ENCODE measurements at places on chromosomes 3 and 15. TPM values are rescaled to one million over a fixed set of nuclear protein-coding genes. Genes with fewer than 3 reads are reported as not detected.
A peak's percentile ranks its signal among the peaks of the same experiment; 100 is the strongest.

TP53BP1 gene
- 42.5 TPM for polyA plus RNA-seq

DNA sequence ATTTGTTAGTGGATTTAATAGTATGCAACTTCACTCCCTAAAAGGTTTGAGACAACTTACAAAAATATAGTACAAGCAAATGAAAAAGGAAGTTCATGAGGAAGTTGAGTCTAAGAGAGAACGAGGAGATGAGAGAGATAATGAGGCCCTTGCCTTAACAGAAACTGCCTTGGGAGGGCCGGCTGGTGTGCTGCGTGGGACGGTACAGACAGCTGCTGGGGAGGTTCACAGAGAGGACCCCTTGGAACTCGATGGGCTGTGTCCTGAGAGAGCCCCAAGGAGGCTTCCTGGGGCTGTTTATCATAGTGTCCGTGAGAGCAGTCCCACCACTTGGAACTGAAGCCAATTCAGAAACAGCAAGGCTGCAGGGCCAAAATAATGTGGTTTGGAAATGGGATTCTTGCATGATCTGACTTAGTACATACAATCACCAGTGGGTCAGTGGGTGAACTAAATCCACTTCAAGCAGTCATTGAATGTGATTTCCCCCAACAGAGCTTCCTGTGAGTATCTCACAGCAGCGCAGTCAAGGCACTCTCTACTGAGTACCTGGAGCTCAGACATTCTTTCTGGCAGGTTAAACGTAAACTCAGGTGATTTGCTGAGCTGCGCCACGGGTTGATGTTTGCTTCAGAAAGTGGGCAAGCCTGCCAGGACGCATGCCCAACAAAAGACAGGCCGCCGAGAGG lies 90.8 kb downstream of the CRTC3 start:
- DNase-seq: no peak

- DNase-seq: no peak
Observed at GRCh38 chr3:143693506-143693905, 154.8 kb downstream of the SLC9A9 start.

DNA sequence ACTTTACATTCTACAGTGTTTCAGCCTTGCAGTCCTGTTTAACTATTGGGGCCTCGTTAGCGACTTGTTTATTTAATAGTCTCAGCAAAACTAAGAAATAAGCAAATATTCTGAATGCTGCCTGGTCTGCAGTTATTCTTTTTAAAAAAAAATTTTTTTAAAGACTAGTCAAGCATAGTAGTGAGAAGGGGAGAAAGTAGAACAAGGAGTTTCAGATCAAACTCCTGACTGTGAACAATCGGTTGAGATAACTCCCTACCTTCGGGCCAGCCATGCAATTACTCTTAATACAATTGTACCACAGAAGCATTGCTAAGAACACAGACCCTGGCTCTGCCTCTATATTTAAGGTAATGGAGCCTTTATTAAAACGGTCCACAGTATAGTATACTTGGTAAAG lies 5.8 kb upstream of the DUT start:
- no peak for DNase-seq

DNA sequence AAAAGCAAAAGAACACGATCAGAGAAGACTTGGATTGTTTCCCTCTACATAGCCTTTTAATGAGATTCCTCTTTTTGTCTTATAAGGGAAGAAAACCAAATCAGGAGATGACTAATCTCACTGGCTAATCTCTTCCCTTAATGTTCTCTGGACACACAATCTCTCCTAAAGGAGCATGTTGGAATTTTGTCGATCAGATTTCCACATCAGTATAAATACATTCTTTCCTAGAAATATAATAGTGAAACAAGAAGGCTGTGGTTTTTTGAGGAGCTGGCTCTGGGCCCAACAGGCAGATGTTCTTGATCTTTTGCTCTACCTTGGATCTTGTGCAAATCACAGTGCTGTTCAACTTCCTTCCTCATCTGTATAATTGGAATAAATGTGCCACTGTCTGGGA lies 94.0 kb downstream of the GTPBP8 start:
- DNase-seq: peak; percentile 70

- DNase-seq: no peak
Observed at GRCh38 chr3:142003291-142003690, 126.8 kb downstream of the ATP1B3 start.

DNA sequence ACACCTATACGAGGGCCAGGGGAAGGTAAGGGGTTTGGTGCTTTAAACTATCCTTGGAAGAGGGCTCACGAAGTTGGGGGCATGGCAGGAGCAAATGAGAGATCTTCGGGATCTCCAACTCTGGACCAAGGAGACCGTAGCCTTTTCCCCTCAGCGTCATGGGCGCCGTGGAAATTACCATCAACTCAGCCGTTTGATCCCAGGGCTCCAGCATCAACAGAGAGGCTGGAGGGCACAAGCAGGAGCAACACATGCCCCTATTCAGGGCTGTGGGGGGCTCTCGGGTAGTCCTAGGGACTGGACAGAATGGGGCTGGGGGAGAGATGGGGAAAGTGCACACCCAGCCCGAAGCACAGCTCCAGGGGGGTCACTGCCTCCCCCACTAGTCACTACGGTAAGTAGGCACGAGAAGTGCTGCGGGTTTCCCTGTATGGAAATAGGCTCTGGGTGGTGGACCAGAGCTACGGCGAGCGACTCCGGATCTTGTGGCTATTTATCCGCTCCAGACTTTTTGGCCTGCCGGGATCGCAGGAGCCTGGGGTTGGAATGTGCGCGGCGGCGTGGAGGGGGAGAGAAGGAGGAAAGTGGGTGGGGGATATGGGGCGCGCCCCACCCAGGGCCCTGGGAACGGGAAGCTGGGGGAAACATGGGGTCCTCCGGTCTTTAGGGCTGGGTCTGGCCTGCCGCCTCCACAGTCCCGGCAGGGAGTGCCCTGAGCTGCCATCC lies 539 bp upstream of the LAMB2 start:
- peak; percentile 73 for DNase-seq

- no peak for DNase-seq
Observed at GRCh38 chr3:167969548-167969947, 126.2 kb downstream of the GOLIM4 start.

DNA sequence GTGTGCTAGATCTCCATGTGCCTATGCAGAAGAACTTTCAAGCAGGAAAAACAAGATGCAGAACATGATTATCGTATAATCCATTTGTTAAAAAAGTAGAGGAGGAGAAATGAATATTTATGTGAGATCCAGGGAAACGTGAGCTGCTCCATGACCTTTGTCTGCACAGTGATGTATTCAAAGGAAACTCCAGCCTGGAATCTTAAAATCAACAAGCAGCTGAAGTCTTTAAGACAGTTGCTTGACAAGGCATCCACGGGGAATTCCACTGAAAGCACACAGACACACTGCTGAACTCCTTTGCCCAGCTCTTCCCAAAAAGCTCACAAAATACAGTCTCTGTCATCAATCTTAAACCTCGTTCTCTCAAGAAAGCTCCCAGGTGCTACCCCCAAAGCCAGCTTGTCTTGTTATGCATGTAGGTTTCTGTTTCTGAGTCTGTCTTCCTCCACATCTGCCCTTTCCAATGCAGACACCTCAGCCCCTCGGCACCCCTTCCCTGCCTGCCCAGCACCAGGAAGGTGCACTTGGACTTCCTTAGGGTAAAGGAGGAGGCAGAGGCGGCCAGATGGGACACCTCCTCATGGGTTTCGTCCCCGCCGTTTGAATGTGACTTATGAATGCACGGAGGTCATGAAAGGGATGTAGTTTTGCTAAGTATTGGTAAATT lies 28.7 kb downstream of the LRRK1 start:
- DNase-seq: no peak

Measured in forelimb muscle (tissue), 1 donor.